ENCODE measurements at places on chromosomes 3 and 15.

DNA sequence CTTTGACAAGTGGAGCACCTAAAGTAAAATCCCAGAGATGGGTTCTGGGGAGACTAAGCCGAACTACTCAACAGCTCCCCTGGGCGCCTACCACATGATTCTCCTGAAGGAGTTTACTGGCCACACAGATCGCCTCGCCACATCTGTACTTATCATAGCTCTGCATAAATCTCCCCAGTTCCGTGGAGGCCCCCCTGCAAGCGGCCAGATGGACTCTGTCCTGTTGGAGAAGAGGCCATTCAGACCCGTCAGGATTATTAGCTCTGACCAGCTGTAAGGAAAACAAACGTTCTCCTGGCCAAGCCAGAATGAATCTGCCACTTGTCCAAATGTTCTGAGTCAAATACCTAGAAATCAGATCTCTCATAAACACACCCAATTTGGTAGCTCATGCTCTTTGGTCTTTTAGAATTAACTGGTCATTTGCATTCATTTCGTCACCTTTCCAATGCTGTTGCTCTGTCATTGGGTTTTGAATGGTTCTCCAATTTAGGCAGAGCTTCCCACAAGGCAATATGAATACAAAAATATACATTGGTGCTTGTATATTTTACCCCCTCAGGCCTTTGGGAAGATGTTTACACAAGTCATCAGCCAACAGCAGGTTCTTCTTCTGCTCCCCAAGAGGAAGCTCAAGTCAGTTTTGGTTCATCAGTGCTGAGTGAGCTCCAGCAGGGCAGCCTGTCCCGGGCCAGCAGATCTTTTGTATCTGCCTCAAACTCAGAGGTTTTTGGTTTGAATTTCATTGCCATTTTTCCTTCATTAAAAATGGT is 124.5 kb downstream of the THSD4 start:
- DNase-seq: no peak

- no peak for DNase-seq
Measured at GRCh38 chr3:169667166-169668071, 3.9 kb upstream of the MECOM start.

DNA sequence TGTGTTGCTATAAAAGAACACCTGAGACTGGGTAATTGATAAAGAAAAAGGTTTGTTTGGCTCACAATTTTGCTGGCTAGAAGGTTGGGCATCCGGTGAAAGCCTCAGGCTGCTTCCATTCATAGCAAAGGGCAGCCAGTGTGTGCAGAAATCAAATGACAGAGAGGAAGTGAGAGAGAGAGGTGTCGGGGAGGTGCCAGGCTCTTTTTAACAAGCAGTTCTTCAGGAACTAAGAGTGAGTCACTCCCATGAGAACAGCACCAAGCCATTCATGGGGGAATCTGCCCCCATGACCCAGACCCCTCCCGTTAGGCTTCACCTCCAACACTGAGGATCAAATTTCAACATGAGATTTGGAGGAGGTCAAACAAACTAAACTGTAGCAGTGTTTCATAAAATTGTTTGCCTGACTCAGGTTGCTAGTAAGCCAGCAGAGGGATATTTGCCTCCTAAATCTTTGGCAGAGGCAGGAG is 4.5 kb upstream of the PARP15 start:
- no peak for DNase-seq

DNA sequence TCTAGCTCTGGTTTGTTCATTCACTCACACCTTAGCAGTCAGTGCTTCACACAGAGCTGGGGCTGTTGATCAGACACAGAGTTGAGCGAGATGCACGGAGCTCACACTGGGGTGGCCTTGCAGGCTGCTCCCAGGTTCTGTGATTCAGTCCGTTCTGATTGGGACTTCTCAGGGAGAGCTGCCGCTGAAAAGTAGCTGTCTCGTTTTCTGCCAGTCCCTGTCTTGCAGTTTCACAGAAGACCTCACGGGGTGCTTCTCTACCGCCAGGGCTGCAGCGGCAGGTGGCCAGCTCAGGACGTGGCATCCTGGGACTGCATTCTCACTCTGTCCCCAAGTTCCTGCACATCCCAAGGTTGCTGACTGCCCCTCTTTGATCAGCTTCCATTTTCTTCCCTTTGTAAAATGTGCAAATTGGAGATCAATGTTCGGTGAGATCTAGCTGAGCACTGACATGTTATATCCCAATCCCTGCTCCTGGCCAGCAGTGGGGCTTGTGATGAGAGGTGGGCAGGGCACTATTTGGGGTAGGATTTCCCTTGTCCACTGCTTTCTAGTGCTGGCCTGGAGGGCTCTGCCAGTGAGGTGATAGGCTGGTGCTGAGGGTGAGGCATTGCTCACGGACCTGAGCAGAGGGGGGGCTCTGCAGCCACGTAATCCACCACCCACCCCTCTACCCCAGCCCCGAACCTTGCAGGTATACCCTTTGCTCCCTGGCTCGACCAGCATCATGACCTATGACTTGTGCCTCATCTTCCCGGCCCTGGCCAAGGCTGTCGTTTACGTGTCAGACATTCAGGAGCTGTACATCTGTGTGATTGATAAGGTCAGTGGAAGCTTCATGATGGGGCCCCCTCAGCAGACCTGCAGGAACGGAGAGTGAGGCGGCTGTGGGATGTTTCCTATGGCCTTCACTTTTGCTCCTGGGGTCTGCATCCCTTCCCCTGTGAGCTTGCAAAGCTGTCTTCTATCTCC is 5.3 kb upstream of the TXNRD3 start:
- peak; percentile 33 for DNase-seq

DNA sequence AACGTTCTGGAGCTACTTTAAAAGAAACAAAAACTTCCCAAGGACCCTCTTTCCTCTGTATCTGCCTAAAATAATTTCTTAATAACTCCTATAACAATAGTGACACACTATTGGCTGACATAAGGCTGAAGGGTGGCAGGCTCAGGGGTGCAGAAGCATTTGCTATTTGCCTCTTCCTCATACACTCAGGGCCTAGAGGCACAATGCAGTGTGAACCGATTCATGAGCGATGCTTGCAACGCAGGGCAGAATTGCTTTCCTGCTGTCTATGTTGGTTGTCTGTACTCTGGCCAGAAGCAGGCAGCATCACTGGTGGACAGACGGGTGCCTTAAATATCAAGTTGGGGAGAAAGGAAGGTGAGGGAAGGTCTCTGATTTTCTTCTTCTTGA is 157.4 kb downstream of the AGBL1 start:
- no peak for DNase-seq

- no peak for DNase-seq
Measured at GRCh38 chr15:25175033-25175788, 220.4 kb downstream of the SNRPN start.

- DNase-seq: no peak
Measured at GRCh38 chr15:28094732-28095521, 4.2 kb downstream of the OCA2 start.

DNA sequence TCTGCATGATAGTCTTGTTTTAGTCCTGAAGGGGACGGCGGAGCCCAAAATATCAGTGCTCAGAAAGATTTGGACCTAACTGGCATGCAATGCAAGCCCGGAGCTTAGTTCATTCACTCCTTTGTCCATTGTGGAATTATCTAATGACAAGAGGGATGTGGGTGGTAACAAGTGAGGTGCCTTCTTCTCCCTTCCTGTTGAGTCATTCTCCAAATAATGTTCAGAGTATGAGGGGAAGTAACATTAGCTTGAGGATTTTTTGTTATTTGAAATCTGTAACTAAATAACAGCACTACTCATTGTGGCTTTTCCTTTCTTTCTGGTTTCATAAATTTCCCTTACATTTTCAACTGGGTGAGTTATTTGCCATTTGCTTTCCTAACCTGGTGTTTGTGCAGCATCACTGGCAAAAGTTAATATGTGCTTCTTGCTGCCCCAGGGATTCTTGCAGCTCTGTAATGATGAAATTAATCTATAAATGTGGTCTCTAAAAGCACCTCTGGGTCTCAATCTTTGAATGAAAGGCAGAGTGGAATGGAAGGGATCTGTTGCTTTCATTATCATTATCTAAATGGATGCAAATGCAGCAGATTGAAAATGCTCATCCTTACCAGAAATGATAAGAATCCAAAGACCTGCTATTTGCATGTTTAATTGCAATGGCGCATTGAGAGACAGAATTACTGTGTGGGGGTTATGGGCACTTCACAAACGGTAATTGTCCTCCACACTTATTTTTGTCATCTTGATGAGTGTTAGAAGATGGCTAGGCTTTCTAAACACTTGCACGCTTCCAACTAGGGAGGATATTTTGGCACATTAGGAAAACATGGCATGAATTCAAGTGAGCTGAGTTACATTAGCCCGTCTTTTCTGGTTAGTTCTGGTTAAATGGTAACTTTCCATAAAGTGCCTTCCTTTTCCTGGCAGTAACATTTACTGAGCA is 89.9 kb upstream of the MITF start:
- DNase-seq: no peak

DNA sequence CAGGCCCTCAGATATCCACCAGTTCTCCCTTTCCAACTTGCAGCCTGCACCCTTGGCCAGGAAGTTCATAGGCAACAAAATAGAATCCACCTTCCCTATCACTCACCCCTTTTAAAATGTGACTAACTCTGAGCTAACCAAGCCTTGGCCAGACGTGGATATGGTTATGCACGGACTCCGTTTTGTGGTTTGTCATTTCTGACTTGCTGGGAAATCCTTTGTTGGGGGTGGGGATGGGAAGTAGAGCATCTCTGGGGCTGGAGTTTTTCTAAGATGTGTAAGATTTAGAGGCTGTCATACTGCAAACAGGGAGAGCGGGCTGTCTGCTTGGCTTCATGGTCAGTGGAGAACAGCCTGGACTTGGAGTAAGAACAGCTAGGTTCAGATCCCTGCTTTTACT is 62.6 kb downstream of the SMAD3 start:
- no peak for DNase-seq

GRCh38 chr3:116300226-116300625 is 145.1 kb downstream of the LSAMP start:
- DNase-seq: no peak

- DNase-seq: no peak
Measured at GRCh38 chr15:50542887-50543210, 3.6 kb downstream of the USP50 start.

- no peak for DNase-seq
Measured at GRCh38 chr15:100905850-100906249, 13.3 kb upstream of the LRRK1 start.

GRCh38 chr3:46367811-46368210 is 2.9 kb upstream of the CCR5 start:
- DNase-seq: no peak

DNA sequence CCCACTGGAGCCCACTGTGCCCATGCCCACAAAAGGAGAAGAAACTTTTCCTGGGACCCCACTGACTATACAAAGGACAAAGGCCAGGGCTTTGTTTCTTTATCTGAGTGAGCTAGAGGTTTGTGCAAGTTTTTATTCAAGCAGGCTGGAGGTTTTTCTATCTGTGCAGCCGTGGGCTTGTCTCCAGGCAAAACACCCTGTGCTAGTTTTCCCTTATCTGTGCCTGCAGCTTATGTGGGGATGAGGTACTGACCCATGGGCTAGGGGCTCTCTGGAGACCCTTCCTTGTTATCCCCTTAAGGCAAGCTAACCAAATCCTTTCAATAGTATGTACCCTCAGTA is 545.5 kb downstream of the ZPLD1 start:
- no peak for DNase-seq

- DNase-seq: no peak
Measured at GRCh38 chr3:8359133-8359532, 142.5 kb upstream of the LMCD1 start.

DNA sequence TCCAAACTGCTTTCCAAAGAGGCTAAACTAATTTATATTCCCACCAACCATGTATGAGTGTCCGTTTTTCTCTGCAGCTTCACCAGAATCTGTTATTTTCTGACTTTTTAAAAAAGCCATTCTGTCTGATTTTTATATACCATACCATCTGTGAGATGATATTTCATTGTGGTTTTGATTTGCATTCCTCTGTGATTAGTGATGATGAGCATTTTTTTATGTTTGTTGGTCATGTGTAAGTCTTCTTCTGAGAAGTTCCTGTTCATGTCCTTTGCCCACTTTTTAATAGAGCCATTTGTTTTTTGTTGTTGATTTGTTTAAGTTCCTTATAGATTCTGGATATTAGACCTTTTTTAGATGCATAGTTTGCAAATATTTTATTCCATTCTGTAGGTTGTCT is 179.4 kb upstream of the ALCAM start:
- DNase-seq: no peak

- DNase-seq: no peak
Measured at GRCh38 chr3:26989037-26989436, 366.5 kb downstream of the LRRC3B start.

DNA sequence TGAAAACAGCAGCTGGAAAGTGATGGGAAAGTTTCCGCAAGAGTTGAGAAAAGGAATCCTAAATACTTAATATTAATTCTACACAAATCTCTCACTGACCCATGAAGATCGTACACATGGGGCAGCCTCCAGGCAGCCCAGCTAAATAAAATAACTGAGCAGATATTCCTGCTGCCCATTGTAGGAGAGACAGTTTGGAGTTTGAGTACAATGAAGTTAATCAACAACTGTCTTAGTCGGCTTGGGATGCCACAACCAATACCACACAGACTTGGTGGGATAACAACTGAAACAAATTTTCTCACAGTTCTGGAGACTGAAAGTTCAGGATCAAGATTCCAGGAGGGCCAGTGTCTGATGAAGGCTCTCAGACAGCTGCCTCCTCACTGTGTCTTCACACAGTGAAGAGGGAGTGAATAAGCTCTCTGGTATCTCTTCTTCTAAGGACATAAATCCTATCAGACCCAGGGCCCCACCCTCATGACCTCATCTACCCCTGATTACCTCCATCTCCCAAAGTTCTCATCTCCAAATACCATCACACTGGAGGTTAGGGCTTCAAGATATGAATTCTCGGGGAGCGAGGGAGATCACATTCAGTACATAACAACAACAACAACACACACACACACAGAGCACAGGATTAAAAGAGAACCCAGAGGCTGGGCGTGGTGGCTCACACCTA is 9.7 kb downstream of the TRPM7 start:
- DNase-seq: no peak

- DNase-seq: no peak
Measured at GRCh38 chr3:31369637-31370379, 162.9 kb upstream of the STT3B start.

GRCh38 chr3:184241447-184242296 is 7.1 kb downstream of the ALG3 start:
- DNase-seq: no peak

GRCh38 chr3:6860954-6861624 is at the start of gene GRM7:
GRM7 (plus strand) TSS chr3:6861115.
- peak; percentile 84 for DNase-seq

Data from head of caudate nucleus (tissue), 42 donors.